SK-MEL-5 (cell line): ENCODE measurements at places on chromosomes 6 and 20. TPM values are rescaled to one million over a fixed set of nuclear protein-coding genes. Genes with fewer than 3 reads are reported as not detected.

DNA sequence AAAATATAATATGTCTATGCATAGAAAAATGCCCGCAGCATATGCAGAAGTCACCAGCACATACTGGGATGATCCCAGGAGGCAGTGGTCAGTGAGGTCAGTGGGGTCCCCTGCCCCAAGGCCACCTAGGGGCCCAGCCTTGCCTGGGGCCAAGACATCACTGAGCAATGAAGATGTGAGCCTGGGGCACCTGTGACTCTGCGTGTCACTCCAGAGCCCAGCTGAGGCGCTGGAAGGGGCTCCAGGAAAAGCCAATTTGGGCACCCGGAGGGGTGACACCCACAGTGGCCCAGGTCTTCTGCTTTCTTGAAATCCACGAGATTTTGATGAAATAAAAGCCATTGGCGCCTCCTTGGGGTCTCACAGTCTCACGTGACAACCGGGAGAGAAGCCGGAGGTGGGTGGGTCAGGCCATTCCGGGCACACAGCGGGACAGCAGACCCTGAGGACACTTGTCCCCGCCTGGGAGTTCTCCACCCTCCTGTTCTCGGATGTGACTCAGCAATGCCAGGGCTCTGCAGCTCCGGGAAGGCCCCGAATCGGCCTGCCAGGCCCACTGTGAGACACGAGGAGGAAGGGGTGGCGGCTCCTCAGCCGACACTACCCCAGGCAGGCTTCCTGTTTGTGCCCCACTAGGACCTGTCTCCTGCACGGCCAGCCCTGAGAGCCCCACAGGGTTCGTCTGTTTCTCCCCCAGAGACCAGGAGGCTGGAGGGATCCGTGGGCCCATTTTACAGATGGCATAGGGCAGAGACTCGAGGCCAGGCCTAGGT, 24.4 kb upstream of the SLCO4A1 start:
- DNase-seq: no peak

The PAX1 gene
- not detected in 2 replicates for total RNA-seq

DNA sequence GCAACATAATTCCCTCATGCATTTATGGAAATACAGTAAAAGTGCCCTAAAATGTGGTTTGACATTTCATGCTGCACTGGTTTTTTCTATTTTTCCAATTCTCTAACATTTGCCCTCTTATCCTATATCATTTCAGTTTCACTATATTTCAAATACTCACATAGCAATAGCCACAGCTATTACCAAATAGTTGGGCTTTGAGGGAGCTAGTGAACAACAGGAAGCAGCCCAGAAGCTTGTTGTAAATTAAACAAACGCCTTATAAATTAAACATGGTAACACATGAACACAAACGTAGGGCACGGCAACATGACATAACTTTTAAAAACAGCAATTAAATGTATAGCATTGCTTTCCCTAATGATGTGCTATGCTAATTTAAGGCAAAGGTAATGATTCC, 469.0 kb downstream of the CDC5L start:
- DNase-seq: no peak

The SLC22A7 gene
- total RNA-seq: not detected in 2 replicates

The WFDC12 gene
- not detected in 2 replicates for total RNA-seq

DNA sequence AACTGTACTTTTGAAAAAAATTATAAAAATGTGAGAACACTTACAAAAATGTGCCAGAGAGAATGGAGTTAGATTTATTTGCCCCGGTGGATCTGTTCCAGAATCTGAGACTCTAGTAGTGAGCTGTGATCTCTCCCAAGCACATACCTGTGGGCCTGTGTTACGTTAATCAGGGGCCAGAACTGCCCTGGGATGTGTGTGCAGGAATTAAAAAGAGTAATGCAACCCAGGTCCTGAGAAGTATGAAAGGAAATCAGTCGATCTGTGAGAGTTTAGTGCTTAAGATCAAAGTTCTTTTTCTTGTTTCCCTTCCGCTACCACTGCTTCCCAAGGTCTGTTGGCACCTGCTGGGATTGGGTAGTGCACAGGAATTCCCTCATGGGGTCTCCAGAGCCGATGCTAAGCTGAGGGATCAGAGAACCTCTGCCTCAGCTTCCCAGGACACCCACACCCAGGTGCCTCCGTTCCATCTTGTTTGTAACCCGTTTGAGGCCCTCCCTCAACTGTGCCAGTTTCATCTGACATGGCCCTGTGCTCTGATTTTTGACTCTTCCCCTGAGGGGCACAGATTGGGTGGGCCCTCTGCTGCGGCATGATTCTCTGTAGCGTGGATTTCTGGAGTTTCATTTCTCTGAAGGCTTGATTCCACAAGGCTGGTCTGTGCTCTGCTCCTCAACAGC, 87.7 kb downstream of the RREB1 start:
- no peak for DNase-seq

- peak; percentile 70 for DNase-seq
Observed at GRCh38 chr20:37714978-37715672, 21.3 kb downstream of the CTNNBL1 start.

- no peak for DNase-seq
Observed at GRCh38 chr6:111791415-111791814, 81.8 kb downstream of the FYN start.

- DNase-seq: no peak
Observed at GRCh38 chr6:37539171-37540028, 39.7 kb upstream of the CCDC167 start.

- no peak for DNase-seq
Observed at GRCh38 chr20:41178495-41178894, 41.2 kb downstream of the PLCG1 start.

DNA sequence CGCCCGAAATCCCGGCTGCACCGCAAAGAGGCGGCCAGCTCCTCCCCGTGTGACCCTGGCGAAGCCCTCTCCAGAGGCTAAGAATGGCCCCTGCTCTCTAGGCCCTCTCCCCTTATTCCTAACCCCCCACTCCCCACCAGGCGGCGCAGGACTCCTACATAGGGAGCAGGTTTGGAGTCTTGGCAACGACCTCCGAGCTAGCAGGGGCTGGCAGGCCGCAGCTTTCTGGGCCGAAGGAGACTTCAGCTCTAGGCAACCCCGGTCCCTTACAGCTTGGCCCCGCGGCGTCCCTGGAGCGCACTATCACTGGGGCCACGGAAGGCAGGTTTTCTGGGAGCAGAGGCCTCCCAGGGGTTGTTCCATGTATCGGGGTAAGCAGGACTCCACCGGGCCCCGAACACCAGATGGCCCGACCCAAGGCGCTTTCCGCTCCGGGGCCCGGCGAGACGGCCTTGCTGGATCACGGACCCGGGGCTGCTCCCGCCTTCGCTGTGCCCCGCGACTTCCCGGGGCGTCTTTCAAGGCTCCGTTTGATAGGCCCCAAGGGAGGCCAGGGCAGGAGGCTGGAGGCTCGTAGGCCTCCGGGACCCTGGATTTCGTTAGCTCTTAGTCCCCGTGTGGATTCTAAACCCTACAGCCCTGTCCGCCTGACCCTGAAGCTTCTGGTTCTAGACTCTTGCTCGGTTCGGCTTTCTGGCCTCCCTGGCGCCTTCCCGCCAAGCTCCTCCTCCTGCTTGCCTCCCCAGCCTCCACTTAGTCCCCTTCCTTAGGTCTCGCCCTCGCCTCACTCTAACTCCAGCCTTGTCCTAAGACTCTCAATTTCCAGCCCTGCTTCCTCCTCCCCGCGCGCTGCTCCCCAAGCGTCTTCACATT, 1.9 kb downstream of the SLC32A1 start:
- DNase-seq: peak; percentile 73

The GPR63 gene
- 1.3 and 1.6 TPM in 2 replicates for total RNA-seq

- DNase-seq: no peak
Observed at GRCh38 chr6:167455371-167455770, 130.5 kb downstream of the TTLL2 start.

DNA sequence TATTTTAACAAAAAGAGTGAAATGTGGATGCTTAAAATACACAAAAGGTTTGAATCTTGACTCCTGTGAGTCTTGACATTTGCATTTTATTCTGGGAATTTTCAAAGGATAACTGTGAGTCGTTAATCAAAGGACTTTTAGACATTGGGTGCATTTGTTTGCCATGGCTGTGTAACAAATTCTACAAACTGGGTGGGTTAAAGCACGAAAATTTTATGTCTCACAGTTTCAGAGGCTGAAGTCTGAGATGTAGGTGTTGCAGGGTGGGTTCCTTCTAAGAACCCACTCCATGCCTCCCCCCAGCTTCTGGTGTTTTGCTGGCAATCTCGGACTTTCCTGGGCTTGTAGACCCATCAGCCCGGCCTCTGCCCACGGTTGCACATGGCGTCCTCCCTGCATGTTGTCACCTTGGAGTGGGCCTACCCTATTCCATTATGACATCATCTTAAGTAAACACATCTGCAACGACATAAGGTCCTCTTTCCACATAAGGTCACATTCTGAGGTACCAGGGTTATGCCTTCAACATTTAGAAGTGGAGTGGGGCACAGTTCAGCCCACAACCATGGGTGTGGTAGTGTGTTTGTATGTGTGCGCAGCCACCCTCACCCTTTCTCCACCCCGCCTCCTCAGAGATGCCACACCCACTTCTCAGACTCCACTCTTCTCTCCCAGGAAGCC, 113.1 kb downstream of the FOXA2 start:
- no peak for DNase-seq

The STX11 gene
- 6.6 and 6.7 TPM in 2 replicates for total RNA-seq

DNA sequence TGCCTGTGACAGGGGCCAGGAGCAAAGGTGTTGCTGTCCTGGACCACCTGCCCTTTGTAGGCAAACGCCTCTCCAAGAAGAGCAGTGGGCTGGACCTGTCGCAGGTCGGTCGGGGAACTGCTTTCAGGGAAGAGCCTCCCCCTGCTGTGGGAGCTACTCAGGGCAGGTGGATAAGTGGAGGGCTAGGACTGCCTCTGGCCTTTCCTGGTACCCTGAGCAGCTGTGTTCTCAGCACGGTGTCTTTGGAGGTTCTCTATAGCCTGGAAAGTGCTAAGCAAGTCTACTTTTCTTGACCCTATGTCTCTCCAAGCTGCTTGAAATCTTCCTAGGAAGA, 35.0 kb downstream of the BPIFB1 start:
- DNase-seq: no peak

The MACROD2 gene
- total RNA-seq: 1.3 and 3.3 TPM in 2 replicates

DNA sequence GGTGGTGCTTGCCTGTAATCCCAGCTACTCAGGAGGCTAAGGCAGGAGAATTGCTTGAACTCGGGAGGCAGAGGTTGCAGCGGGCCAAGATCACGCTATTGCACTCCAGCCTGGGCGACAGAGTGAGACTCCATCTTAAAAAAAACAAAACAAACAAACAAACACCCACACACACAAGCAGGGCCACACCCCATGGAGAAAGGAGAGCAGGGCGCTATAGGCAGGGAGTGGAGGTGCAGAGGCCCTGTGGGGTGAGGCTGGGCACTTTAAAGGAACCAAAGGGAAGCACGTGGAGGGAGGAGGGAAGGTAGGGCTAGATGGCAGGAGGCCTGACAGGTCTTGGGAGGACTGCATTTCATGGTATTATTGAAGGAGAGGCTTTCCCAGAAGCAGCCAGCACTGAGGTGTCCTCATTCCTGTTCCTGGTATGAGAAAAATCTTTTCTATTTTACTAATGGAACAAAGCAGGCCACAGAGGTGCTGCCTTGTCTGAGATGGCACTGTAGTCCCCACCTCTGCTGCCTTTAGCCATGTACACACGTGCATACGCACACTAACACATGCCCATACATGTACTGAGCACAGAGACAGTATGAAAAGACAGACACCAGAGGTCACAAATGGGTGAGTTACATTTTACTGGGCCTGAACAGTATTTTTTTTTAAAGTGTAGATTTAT, 44.0 kb downstream of the BCAS4 start:
- DNase-seq: no peak

DNA sequence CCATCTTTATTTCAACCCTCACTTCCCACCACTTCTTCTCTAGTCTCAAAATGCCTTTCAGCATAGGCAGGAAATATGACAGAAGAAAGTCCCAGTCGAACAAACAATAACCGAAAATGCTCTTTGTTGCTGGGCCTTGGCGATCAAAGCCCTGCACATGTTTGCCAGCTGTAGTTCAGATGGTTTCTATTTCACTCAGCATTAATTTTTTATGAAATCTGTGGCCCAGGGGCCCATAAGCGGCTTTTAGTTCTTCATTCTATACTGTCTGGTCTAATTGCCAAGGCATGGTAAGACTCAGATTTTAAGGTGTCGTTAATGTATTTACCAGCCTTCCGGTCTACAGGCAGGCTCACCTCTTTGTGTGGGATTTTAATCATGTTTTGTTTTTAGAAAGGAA, 10.9 kb upstream of the F13A1 start:
- no peak for DNase-seq

DNA sequence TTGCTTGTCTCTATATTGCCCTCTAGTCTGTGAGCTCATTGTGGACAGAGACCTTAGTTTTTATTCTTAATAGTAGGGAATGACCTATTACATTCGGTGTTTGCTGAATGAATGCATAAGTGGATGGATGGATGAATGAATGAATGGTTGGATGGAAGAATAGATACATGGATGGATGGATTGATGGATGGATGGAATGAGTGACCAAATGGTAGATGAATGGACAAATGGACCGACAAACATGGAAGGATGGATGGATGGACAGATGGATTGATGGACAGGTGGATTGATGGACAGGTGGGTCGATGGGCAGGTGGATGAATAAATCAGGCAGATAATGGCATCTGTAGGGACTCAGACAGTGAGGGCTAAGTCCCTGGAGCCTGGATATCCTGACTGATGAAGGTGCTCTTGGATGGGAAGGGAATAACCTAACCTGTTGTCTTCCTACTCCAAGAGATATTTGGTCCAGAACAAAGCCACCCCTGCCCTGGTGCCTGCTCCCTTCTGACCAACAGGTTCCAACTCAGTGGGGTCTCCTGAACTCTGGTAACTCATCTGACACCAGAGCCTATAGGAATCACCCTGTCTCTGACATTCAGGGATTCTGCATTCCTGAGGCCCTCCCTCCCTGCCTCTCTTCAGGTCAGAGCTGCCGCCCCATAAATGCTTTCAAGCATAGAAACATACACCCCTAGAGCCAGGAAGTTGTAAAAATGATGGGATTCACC, 9.6 kb upstream of the CCN5 start:
- DNase-seq: no peak

DNA sequence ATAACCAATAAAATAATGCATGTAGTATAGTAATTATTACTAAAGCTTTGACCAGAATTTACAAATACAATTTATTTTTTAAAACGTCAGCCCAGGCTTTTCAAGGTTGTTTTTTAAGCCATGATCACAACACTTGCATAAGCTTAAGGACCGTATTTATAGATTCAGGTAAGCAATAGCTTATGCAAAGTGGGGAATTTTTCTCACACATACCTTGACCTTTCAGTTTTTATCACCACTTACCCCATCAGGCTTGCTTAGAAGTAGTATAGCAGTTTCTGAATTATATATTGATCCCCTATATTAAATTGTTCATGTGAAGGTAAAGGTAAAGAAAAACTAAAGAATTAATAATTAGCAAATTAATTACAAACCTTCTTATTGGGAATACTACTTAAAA, 232.3 kb upstream of the FKBP1C start:
- DNase-seq: no peak

DNA sequence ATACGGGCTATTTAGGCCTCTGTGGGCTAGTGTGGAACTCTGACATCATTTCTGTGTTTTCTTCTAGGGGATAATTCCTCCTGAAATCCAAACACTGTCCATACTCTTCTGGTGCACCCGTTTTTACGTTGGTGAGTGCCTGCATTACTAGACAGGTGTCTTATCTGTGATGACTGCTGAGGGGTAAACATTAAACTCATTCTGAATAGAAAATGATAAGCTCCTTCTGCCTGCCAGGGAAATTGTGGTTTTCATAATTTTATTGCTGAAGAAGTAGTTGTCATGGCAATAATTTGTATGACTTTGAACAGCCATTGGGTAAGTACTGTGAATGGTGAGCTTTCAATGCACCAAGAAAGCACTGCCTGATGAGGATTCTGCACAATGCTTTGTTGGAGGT, 705.6 kb downstream of the UTRN start:
- DNase-seq: no peak
